NCI-H1436 (cell line): ENCODE measurements at places on chromosomes 4 and X.

DNA sequence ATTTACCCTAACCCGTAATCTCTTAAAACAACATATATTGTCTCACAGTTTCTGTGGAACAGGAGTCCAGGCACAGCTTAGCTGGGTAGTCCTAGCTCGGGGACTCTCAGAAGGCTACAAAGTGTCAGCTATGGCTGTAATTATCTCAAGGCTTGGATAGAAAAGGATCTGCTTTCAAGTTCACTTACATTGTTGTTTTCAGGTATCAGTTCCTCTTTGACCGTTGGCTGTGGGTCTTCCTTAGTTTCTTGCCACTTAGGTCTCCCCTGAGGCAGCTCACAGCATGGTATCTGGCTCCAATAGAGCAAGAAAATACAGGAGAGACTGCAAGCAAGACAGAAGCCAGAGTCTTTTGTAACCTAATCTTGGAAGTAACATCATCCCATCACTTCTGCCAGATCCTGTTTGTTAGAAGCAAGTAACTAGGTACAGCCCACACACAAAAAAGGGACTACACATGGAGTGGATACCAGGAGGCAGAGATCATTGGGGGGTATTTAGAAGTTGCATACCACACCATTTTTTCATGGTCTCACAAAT is 137.0 kb downstream of the MAGEB5 start:
- no peak for DNase-seq

DNA sequence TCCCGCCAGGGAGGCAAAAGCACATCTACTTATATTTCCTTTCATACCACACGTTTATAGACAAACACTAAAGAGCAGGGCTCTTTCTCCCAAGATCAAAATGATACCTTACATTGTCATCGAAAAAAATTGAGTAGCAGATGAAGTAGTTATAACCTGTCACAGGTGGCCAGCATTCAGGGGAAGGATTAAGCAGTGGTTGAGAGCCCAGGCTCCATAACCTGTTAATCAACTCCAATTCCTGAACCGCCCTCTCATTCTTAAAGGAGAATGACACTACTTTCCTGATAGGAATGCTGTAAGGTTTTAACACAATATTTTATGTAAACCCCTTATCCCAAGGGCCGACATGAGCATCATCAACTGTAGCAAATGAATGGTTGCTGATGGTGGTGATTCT is 268.9 kb upstream of the KCNIP4 start:
- DNase-seq: no peak

DNA sequence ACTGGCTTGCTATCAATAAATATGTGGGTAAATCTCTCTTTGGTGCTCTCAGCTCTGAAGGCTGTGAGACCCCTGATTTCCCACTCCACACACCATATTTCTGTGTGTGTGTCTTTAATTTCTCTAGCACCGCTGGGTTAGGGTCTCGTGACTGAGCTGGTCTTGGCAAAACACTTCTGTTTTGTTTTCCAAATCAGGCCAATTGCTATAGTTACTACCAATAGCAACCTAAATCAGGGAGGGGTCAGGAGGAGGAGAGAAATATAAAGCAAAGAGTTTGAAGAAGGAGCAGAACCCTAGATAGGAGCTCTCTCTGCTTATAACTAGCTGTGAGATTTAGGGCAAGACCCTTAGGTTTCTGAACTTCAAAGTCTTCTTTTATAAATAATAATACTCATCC is 250.5 kb upstream of the IGFBP7 start:
- no peak for DNase-seq

- DNase-seq: no peak
These were observed 344.9 kb downstream of the BCOR start for GRCh38 chrX:39752815-39753214.

DNA sequence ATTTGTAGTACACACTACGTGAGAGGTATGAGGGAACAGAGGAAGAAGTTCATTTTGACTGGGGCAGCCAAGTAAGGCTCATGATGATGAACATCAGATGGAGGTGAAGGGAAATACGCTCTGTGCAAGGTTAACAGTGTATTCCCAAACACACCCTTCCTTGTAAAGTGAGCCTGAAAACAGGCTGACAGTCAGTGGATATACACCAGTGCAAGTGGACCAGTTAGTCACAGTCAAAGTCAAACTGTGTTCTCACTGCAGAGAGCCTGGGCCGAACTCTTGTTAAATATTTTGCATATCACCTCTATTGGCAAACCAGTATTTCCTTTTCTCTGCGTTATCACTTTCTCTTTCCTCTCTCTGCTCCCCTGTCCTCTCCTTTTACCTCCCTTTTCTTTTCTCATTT is 23.4 kb upstream of the RHOH start:
- no peak for DNase-seq

DNA sequence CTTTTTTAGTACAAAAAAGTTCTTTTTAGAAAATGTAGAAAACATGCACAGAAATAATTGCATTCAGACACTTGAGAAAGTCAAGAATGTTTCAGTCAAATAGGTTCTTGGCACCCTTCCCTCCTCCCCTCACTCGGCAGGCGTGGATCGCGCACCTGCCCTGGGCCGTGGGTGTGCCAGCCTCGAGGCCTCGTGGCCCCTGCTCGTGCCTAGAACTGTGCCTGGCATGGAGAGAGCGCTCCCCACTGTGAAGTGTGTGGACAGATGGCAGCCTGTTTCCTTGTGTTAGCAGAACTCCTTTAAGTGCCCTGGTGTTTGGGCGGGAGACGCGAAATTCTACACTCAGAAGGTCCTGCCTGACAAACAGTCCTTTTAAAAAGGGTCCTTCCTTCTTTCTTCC is 14.7 kb downstream of the RGS12 start:
- no peak for DNase-seq

GRCh38 chrX:643241-643595 is 12.6 kb downstream of the SHOX start:
- no peak for DNase-seq

GRCh38 chrX:132488180-132488705 is 595 bp downstream of the MBNL3 start:
- DNase-seq: no peak

- no peak for DNase-seq
These were observed 150.2 kb downstream of the RRAGB start for GRCh38 chrX:55867708-55868107.

GRCh38 chr4:48184882-48185281 is 50.8 kb upstream of the TXK start:
- DNase-seq: no peak

DNA sequence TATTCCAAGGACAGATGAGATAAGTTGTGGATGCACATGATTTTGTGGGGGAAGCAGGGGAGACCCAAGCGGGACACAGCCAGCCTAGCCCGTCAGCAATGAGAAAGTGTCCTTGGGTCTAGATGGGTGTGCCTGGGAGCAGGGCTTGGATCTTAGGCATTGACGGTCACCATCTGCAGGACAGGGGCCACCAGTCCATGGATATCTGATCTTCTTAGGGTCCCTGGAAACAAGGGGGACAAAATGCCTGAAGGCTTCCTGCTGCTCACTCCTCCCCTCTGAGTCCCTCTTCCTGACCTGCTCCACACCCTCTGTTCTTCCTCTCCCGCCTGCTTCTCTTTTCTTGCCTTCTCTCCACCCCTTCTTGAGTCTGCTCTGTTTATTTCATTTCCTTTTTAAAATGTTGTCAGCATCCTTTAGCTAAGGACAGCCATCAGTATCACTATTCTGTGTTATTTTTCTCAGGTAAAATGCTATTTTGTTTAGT is 298.4 kb downstream of the RAPGEF2 start:
- no peak for DNase-seq
